ENCODE measurements at places on chromosomes 1 and 21.

DNA sequence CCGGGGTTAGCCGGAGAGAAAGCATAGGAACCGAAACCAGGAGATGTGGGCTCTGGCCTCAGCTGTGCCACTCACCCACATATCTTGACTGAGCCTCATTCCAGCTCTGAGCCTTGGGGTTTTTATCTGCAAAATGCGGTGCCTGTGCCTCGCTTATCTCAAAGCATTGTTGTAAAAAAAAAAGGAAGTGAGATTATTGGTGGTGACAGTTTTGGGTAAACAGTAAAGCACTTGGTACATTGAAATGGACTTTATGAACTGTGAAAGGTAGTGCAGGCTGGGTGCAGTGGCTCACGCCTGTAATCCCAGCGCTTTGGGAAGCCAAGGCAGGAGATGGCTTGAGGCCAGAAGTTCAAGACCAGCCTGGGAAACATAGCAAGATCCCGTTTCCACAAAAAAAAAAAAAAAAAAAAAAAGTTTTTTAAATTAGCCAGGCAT lies 3.8 kb downstream of the PTAFR start:
- DNase-seq = no peak

- no peak for DNase-seq
Observed at GRCh38 chr1:155186794-155187455, 13.3 kb downstream of the TRIM46 start.

GRCh38 chr1:25806418-25806817 lies 6.4 kb downstream of the SELENON start:
- no peak for DNase-seq

- DNase-seq = no peak
Observed at GRCh38 chr1:41313661-41314131, 47.5 kb upstream of the FOXO6 start.

- DNase-seq = no peak
Observed at GRCh38 chr1:186965847-186966246, 137.1 kb downstream of the PLA2G4A start.

DNA sequence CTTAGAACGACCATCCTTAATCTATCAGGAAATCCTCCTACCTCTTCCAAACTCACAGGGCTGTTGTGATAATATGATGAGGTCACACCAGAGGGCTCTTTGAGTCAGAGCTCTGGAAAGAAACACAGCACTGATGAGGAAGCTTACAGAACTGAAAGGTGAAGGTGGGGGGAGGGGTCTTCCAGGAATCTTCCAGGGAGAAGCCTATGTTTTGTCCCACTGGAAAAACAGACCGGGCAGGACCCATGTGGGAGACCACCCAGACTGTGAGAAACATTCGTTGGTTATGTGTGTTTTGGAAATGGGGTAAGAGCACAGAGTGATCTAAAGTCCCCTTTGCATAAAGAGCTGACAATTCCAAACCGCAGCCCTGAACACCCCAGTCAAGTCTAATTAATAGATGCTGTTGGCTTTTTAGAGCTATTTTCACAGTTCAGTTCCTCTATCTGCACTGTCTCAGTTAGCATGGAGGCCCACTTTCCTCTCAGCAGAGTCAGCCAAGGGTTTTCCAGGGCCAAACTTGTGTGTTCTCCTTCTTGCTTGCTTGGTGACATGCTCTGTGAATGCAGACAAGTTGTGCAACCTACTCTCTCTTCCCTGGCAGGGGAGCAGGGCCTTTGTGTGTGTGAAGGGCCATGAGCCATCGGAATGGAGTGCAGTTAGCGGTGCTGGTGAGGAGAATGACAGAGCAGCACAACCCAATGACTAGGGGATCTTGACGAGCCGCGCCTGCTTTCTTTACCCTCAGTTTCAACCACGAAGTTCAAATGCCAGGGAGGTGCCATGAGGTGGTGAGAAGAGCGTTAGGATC lies 12.3 kb downstream of the PHLDA3 start:
- DNase-seq = peak; percentile 88

DNA sequence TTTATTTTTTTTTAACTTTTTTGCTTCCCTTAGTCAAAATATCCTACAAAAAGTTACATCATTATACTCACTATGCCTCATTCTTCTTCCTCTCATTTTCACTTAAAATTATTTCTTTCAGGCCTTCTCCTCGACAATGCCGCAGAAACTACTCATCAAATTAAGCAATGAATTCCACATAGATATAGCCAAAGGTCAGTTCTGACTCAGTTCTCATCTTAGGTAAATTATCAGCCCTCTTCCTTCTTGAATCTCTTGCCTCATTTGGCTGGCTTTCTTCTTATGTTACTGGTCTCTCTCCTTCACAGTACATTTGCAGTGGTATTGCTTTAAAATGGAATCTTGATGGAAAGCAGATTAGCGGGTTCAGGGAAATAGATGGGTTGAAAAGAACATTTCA lies 260.7 kb upstream of the BRINP3 start:
- DNase-seq = no peak

GRCh38 chr1:204448344-204448964 lies 36.8 kb upstream of the PPP1R15B start:
- DNase-seq = no peak

DNA sequence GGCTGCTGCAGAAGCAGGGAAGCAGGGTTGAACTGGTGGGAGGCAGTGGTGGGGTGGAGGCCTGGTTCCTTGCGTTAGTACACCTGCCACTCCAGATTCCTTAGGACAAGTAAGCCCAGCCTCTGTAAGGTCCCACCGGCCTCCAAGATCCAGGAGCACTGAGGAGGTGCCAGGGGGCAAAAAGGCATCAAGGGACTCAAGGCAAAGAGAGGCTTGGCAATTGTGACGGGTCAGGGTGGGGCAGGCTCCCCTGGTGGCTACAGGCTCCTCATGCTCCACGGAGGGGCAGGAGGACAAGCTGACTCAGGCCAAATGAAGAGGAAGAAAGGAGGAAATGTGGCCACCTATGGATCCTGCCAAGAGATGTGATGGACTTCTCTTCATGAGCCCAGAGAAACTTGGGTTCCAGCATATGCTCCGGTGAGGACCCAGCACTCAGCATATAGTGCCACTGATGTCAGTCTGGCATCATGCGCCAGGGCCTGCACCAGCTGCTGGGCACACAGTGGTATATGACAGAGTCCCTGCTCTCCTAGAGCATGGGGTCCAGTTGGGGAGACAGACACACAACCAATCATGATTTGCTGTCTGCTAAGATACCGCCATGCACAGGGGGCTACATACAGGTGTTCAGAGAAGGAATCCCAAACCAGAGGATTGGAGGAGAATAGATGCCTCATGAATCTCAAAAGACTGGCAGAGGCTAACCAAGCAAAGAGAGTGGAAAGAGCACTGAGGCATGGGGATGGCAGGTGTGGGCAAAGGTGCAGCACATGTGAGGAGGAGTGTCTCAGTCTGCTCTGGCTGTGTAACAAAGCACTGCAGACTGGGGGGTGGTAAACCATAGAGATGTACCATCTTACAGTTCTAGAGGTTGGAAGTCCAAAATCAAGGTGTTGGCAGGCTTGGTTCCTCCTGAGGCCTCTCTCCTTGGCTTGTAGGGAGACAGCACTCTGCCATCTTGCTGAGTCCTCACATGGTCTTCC lies 249.7 kb downstream of the RHOU start:
- DNase-seq = no peak

Measured in non-pigmented ciliary epithelial cell (primary cell).